GM12878 (cell line): ENCODE measurements at places on chromosomes 6 and 20. TPM values are rescaled to one million over a fixed set of nuclear protein-coding genes. Genes with fewer than 3 reads are reported as not detected.

RNF146 gene
- 15.8 and 16.0 TPM in 2 replicates for total RNA-seq

DNA sequence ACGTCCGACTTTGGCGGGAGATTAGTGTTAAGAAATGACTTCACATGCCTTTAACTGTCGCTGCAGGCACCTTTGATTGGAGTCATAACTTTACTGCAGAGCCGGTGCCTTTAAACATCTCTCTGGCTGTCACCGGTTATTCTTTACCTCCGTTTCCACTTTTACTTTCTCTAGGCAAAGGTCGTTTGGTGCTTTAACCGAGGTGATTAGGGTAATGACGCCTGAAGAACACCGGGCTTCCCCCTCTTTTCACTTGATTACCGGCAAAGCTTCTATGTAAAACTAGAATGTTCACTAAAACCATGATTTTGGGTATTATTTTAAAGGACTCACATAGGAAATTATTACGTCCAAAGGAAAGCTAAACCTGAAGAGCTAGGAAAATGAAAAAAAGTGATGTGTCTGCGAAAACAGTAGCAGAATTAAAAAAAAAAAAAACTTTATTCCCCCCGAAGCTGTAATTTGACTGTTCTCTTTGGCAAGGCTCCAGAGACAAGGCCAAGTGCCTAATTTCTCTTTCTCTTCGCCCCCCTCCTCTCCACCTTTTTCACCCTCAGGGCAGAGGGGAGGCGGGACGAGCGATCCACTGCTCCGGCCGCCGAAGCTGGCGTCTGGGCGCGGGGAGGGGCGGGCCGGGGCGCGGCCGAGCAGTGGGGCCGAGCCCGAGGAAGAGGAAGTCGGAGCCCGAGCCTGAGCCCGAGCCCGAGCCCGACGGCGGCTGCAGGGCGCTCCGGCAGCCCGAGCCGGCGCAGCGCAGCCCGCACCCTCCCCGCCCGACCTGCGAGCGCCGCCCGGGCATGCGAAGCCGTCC, at the start of gene PLEKHG1:
Gene PLEKHG1, plus strand, starts transcription at position 687 of the 811 bp plus-strand sequence. CDS start 133,797 bp downstream, outside the sequence.
- no peak for DNase-seq

DNA sequence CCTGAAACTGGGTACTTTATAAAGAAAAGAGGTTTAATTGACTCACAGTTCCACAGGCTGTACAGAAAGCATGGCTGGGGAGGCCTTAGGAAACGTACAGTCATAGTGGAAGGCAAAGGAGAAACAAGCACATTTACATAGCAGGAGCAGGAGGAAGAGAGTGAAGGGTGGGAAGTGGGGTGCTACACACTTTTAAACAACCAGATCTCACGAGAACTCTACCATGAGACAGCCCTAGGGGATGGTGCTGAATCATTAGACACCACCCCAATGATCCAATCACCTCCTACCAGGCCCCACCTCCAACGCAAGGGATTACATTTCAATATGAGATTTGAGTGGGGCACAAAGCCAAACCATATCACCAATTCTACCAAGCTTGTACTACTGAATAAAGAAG, 7.4 kb upstream of the FNDC1 start:
- DNase-seq = no peak

- DNase-seq = no peak
Measured at GRCh38 chr6:136750696-136751521, 41.4 kb downstream of the MAP3K5 start.

DNA sequence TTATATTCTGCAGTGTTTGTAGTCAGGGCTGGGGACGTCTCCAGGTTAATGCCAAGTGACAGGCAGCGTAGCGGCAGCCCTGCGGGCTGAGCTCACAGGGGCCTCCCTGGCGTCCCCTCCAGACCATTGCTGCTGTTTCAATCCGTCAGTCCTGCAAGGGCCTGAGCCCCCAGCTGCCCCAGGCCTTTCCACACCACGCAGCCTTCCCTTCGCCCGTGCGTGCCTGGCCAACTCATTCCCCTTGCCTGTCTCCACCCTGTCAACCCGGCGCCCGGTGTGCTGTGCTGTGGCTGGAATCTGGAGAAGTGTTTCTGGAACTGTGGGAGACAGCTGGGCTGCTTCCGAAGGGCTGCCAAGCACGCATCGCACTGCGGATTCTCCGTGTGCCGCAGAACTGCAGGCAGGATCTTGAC, 11.9 kb downstream of the BHLHE23 start:
- DNase-seq = no peak

DNA sequence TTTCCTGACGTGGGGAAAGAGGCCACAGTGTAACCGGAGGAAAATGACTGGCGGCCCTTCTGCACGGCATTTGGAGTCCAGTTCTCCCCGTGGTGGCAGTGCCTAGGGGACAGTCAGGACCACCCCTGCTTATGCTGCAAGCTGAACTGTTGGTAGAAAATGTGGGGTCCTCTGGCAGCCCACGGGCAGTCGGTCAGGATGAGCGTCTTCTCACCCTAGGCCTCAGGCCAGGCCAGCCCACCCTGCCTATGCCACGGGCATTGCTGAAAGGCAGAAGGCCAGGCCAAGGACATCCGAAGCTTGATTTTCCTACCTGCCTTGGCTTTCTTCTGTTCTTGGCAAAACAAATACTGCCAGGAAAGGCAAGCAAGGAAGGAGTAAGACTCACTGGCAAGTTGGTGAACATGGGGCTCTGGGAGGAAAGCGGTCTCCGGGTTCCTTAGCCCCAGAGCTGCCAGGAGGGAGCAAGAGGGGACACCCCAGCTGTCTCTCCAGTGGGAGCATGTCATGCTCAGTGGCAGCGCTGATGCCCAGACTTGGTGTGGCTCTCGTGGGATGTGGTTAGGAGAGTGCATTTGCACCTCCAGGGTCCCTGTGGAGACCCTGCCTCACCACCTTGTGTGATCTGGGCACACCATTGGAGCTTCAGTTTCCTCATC, 311.6 kb downstream of the QKI start:
- no peak for DNase-seq

DNA sequence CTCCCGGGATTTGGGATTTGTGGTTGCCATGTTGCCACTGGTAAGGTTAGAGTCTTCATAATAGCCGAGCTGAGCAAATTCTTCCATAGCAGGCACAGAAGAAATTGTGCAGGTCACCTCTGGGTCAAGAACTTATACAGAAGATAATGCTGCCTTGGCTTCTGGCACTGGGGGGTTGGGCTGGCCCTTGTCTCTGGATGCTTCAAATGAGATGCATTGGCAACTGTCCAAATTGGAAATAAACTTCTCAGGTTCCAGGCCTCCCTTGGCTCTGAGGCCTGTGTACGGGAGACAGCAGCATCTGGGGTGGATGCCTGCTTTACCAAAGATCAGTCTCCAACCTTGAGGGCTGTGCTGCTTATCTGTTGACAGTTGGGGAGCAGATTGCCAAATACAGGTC, 26.2 kb downstream of the MYO6 start:
- DNase-seq = no peak

- no peak for DNase-seq
Measured at GRCh38 chr6:26185802-26186201, 98.6 kb downstream of the HFE start.

DNA sequence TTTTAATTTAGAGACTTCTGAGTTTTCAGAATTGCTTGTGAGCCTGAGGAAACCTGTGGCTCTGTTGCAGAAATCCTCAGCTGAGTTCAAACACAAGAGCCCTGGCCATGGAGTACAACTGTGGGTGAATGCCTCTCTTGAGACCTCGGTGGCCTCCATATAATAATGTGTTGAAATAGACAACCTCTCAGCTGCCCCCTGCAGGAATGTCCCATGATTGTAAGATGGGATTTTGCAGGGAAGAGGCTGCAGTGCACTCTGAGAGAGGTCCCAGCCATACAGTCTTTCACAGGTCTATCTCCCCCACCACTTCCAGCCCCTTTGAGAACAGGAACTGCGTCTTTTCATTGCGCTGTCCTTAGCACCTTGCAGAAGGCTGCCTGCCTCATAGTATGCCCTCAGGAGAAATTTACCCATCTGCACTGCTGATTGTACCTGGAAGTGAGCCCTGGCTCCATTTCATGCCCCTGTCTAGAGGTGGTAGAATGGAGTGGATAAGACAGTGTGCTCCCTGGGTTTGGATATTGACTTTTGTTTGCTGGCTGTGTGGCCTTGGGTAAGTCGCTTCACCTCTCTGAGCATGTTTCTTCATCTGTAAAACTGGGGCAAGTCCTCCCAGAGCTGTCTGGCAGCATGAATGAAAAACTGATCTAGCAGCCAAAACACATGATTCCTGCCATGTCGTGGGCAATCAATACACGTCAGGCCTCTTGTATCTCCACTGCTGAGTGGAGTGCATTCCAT, 16.8 kb upstream of the CDH22 start:
- no peak for DNase-seq

- no peak for DNase-seq
Measured at GRCh38 chr6:36717231-36717825, 19.7 kb downstream of the RAB44 start.

DNA sequence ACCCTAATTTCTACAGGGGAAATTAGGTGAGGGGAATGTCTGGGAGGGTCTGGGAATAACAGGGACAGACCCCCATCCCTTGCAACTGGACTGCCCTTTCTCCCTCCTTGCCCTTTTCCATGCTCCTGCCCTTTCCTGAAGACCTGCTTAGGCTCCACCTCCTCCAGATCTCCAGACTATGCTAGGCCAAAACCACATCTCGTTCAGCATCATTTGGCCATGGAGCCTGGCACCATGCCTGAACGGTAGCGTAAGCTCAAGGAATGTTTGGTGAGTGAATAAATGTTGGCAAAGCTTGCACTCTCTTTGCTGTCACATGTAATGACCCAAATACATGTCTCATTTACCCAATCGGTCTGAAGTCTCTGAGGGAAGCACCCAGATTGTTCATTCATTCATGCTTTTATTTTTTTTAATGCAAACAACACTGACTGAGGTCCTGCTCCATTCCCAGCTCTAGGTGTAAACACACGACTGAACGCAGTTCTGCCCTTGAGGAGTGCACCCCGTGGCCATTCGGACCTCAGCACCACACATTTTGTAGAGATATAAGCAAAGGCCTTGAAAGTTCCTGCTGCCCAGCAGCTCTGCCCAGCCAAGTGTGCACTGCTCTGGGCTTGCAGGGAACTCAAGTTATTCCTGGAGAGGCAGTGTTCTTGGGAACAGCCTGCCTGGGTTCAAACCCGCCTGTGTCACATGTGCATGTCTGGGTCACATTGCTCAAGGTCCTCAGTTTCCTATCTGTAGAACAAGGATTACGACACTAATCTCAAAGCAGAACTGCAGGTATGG, 1.1 kb upstream of the GRM4 start:
- no peak for DNase-seq

GRCh38 chr6:153167907-153168306, 36.8 kb upstream of the RGS17 start:
- no peak for DNase-seq
